Immature natural killer cell (primary cell): ENCODE measurements at places on chromosomes 2 and 18.

DNA sequence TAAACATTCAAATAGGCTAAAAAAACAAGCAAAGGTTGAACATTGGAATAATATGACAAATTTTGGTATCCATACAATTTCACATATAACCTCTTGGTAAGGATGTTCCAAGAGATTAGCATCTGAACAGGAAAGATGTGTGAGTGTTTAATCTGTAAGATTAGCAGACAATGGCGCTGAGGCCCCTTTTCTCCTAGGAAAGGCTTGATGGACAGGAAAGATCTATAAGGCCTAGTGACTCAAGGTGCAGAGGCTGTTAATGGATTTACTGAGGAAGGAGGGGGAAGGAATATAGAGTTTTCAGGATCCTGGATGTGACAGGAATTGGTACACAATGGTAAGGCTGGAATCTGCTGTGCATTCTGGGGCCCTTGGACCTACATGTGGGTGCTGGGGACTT is 48.1 kb upstream of the SMAD2 start:
- no peak for DNase-seq

GRCh38 chr2:59204040-59204439 is 962.9 kb upstream of the FANCL start:
- DNase-seq, result no peak

DNA sequence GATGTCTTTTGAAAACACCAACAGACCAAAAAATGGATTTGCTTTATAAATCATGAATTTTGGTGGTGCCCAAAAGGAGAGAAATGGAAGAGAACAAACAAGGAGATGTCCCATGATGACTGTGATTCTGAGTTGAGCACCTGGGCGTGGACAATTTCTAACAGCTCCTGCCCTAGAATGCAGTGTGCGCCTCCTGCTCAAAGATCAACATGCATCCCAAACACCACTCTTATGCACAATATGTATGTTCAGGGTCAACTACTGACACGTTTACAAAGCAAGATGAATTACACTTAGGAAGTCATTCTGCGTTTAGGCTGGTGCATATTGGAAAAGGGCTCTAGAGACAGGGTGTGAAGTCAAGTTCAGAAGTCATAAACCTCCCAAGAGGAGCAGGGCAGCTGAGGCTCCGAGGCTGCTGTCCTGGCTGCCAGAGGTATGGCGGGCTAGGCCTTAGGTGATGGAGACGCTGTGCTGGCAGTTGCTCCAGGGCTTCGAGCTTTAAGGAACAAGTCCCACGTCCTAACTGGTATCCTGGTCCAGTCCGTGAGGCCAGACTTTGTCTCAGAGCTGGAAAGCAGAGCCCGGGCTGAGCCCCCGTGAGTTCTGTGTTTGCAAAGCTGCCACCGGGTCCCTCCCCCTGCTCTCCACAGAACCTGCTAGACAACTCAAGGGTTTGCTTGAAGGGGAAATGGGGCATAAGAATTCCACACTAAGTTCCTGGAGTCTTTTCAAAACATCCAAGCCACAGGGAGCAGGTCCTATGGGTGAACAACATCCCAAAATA is 74.0 kb downstream of the ZNF516 start:
- no peak for DNase-seq

- no peak for DNase-seq
Measured at GRCh38 chr2:151278487-151278886, 11.0 kb downstream of the NMI start.

DNA sequence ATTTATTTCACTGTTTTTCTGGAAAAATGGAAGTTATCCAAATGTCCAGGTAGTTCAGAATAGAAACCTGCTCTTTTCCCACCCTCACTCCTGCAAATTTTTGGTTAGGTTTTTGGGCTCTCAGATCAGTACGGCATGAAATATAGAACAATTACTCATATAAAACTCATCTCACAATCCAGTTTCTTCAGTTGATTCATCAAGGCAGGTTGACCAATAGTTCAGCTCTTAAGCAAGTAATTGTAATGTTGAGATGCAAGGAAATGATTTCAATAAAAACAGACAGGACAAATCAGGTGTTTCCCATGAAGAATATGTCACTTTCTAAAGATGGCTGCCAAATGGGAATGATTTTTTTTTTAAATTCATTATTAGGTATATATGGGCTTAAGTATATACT is 2.0 kb downstream of the RAB27B start:
- DNase-seq, result no peak

- no peak for DNase-seq
Measured at GRCh38 chr2:179900655-179901054, 39.2 kb upstream of the ZNF385B start.

GRCh38 chr2:284896-285492 is 2.9 kb downstream of the ALKAL2 start:
- no peak for DNase-seq

GRCh38 chr2:206740800-206741199 is 22.6 kb upstream of the DYTN start:
- no peak for DNase-seq

- DNase-seq, result no peak
Measured at GRCh38 chr2:187372213-187372612, 75.8 kb downstream of the CALCRL start.

- no peak for DNase-seq
Measured at GRCh38 chr18:49677762-49678413, 116.0 kb downstream of the LIPG start.

DNA sequence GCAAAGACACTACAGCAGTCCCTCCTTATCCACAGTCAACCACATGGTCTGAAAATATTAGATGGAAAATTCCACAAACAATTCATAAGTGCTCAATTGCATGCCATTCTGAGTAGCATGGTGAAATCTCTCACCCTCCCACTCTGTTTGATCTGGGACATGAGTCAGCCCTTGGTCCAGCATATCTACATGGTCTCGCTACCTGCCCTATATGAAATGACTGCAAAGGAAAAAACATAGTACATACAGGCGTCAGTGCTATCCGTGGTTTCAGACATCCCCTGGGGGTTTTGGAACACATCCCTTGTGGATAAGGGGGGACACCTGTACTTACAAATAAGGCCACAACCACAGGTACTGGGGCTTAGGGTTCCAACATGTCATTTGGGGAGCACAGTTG is 73.7 kb downstream of the CABLES1 start:
- DNase-seq, result no peak

DNA sequence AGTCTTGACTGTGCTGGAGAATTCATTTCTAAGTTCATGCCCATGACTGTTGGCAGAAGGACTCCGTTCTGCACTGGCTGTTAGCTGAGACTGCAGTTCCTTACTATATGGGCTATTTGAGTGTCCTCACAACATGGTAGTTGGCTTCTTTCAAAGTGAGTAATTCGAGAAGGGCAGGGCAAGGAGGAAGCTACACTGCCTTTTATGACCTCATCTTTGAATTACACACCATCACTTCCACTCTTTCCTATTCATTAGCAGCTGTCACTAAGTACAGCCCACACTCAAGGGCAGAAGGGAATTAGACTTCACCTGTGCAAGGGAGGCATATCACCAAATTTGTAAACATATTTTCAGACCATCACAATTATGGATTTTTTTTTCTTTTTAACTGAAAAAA is 55.9 kb upstream of the EPAS1 start:
- no peak for DNase-seq
